ENCODE measurements at places on chromosomes 12 and 14. TPM values are rescaled to one million over a fixed set of nuclear protein-coding genes. Genes with fewer than 3 reads are reported as not detected.

KCNJ8 gene
- 0.24 TPM for total RNA-seq

GRCh38 chr12:56257491-56258067 is 605 bp downstream of the ANKRD52 start:
- H3K36me3 ChIP-seq, result peaks cover 21% of the 10 kb centered on the region
- H3K4me1 ChIP-seq, result peaks cover 35% of the 10 kb centered on the region
- H3K27me3 ChIP-seq, result no peaks in the 10 kb centered on the region

- no peak overlapping the region for H3K4me3 ChIP-seq
- H3K4me1 ChIP-seq, result peaks cover 5% of the 10 kb centered on the region
- no peak for DNase-seq
- H3K27ac ChIP-seq, result no peak overlapping the region
- H3K36me3 ChIP-seq, result no peaks in the 10 kb centered on the region
Observed at GRCh38 chr12:58177366-58177765, 236.0 kb downstream of the ATP23 start.

DNA sequence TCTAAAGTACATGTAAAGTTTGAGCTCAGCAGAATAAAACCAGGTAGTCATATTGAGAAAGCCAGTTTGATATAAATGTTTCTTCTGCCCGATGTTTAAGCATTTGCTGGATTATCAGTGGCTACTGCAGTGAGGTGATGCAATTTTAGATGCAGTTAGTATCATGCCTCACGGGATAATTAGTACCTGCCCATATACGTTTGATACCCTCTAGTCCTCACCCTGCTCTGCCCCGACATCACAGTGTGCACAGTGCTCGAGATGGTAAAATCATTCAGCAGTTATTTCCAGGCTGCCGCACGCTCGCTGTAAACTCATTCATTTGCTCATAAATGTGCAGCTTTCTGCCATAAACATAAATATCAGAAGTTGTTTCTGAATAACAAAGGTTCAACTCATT is 152.7 kb downstream of the PELI2 start:
- H3K27me3 ChIP-seq, result no peaks in the 10 kb centered on the region
- H3K36me3 ChIP-seq, result no peaks in the 10 kb centered on the region
- no peak for DNase-seq
- H3K4me1 ChIP-seq, result peaks cover 16% of the 10 kb centered on the region

NINJ2 gene
- 2.3 TPM for total RNA-seq

- H3K4me3 ChIP-seq, result no peak overlapping the region
- H3K27ac ChIP-seq, result no peak overlapping the region
- H3K27me3 ChIP-seq, result peaks cover 10% of the 10 kb centered on the region
- no peaks in the 10 kb centered on the region for H3K4me1 ChIP-seq
Observed at GRCh38 chr12:77437206-77437605, 371.8 kb upstream of the E2F7 start.

GRCh38 chr12:131121705-131122405 is 168.1 kb downstream of the ADGRD1 start:
- H3K27ac ChIP-seq, result no peak overlapping the region
- H3K36me3 ChIP-seq, result no peaks in the 10 kb centered on the region
- peaks cover 3% of the 10 kb centered on the region for H3K27me3 ChIP-seq
- no peak for DNase-seq
- H3K4me1 ChIP-seq, result peaks cover 1% of the 10 kb centered on the region
- H3K4me3 ChIP-seq, result no peak overlapping the region

DNA sequence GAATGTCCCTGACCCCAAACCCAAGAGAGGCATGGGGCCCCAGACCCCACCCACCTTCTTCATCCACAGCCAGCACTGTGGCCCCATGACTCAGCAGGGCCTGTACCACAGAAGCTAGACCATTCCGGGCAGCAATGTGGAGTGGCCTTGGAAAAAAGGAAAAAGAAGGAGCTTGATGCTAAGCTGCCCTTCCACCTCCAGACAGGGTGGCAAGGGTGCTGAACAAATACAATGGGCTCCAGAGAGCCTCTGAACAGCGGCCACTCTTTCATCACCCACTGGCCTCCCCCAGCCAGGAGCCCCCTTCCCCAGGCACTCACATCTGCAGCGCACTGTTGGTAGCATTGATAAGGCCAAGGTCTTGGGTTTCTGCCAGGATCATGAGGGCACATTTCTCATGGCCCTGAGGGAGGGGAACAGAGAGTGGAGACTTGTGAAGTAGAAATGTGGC is 13.9 kb downstream of the SLC39A5 start:
- no peak for DNase-seq
- peaks cover 35% of the 10 kb centered on the region for H3K36me3 ChIP-seq
- no peak overlapping the region for H3K4me3 ChIP-seq

DNA sequence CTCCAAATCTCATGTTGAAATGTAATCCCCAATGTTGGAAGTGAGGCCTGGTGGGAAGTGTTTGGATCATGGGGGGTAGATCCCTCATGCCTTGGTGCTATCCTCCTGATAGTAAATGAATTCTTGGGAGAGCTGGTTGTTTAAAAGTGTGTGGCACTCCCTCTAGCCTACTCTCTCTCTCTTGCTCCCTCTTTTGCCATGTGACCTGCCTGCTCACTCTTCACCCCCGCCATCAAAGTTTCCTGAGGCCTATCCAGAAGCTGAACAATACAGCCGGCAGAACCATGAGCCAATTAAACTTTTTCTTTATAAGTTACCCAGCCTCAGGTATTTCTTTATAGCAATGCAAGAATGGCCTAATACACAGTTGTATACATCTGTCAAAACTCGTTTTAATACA is 62.5 kb downstream of the BCL2L14 start:
- no peak overlapping the region for H3K27ac ChIP-seq
- peaks cover 42% of the 10 kb centered on the region for H3K36me3 ChIP-seq
- no peak for DNase-seq
- H3K4me3 ChIP-seq, result no peak overlapping the region

All from osteocyte (in vitro differentiated cells).